NCI-H510A treated with DMSO at 0.1 percent for 48 hours (cell line): ENCODE measurements at places on chromosomes 7 and 10.

GRCh38 chr10:78925800-78926319 lies 142.9 kb upstream of the ZMIZ1 start:
- no peak for DNase-seq

DNA sequence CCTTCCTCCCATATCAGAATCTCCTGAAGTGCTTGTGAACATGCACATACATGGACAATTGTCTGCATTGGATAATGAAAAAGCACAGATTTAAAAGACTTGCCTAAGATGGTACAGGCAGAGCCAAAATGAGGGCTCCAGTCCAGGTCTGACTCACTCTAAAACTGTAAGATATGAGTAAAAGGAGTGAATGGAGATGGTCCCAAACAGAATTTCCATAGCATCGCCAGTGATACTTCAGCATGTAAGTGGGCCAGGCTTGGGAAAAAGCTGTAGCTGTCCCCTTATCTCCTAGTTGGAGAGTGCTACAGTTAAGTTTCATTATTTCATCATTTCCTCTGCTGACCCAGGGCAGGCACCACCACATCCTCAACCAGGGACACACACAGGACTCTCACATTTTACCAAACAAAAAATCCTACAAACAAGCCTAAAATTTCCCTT lies 26.4 kb upstream of the IL6 start:
- no peak for DNase-seq

DNA sequence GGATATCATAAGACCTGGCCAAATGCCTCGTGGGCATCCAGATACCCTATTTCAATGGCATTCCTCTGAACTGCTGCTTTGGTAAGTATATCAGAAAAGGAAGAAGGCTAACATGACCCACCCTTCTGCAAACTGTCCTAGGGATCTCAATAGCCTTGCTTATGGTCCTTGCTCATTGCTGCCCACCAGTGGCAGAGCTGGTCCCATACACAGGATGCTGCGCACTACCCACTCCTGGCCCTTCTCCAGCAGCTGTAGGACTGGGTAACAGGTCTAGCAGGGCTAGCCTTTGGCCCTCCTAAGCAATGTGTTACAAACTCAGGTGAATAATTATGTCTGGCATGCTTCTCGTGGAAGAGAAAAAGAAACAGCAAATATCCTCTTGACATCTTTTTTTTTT lies 72.5 kb downstream of the C10orf90 start:
- DNase-seq = peak; percentile 35

DNA sequence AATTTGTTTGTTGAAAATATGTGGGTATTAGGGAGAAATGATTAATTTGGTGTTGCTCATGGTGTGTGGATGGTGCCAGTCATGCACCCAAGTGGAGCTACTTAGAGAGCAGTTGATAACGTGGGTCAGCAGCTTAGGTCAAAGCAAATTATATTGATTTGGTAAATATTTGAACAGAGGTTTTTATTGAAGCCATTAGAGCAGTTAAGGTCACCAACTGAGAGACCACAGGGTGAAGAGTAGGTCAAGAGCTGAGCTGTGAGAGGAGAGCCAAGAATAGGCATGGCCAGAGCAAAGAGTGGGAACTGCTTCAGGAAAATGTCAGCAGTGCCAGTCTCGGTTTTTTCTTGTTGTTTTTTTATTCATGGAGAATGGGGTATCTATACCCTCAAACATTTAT lies 97.9 kb downstream of the TMEM168 start:
- peak; percentile 32 for DNase-seq

DNA sequence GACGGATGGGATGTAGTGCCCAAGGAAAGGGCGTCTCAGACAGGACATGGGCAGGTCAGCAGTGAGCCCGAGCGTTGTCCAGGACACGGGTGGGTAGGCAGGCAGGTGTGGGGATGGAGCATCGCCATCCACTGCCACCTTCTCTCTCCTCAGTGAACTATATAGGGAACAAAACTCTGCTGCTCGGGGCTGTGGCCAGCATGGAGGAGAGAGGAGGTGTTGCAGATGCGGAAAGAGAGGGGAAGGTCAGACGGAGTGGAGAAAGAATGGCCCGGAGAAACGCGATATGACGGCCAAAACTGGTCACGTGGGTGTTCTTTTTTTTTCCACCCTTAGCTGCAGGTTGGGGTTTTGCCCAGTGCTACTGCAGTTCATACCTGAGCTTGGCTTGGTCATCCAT lies 71.2 kb downstream of the GRID1 start:
- no peak for DNase-seq

GRCh38 chr10:71852355-71852937 lies 1.4 kb upstream of the PSAP start:
- DNase-seq = no peak

GRCh38 chr7:133698127-133698526 lies 429.0 kb upstream of the LRGUK start:
- DNase-seq = no peak

DNA sequence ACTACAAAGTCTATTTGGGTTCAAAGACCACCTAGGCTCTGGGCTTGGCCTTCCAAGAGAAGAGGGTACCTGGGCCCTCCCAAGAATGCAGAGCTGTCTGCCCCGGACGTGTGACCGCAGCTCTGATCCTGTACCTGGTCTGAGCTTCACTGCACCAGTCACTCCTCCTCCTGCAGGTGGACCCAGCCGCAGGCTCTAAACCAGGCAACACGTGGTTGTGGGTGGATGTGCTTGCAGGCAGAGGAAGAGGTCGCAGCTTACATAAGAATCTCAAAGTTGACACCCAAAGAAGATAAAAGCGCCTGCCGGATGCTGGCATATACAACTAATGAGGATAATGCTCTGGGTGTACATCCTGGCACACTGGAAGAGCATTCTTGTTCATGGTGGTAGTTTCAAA lies 9.4 kb upstream of the PFKP start:
- no peak for DNase-seq
